Activated naive CD4-positive, alpha-beta T cell treated with anti-CD3 and anti-CD28 coated beads for 36 hours (primary cell): ENCODE measurements at places on chromosomes 1 and 21.

- DNase-seq: no peak
These were observed 948 bp downstream of the FBXO2 start for GRCh38 chr1:11653101-11653860.

GRCh38 chr1:24074196-24074595, 37.7 kb downstream of the MYOM3 start:
- no peak for DNase-seq

DNA sequence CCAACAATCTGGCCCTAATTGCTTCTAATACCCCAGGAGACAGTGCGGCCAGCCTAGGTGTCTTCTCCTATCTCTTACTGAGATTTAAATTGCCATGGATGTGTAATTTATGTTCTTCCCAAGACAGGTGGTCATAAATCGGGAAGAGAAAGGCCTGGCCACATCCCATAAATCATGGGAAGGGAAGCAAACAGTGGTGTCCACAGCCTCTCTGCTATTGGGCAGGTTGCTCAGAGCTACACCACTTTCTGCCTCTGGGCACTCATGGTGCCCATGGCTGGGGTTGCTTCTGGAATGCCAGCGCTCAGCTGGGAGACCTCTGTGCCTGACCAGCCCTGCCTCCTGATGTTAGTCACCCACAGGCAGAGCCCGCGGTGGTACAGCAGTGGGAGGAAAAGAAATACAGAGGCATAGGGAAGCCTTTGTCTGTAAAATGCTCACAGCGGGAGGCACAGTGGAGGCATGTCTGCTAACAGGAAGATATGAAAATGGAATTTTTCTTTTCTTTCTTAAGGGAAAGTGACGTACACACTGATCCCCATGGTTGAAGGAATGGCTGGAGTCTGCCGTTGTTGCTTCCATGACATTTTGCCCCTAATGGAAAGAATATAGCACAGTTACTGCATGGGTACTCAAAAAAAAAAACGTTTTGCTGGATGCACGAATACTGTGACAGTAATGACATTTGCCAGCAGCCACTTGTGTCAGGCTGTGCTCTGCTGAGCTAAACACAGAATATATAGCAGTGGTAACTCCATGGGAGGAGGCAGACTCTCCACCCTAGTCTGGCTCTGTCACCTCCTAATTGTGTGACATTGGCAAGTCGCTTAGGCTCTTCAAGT, 21.9 kb downstream of the MTARC1 start:
- no peak for DNase-seq

GRCh38 chr1:91553177-91553591, 52.5 kb downstream of the CDC7 start:
- DNase-seq: no peak

DNA sequence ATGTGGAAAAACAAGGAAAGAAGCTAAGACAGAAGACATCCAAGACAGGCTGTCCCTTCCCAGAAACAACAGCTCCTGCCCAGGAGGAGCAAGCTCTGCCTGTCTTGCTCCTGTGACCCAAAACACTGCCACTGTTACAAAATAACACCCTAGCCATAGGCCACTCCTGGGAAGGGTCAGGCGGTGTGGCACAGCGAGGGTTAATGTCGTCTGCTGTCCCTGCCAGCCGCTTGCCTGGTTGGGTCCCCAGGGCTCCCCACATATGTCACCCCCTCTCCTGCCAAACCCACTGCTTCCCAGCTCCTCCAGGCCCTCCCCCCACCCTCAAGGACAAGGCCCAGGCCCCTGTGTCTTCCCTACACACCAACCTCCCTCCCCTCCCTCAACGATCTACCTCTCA, 3.9 kb upstream of the NHLH1 start:
- no peak for DNase-seq

GRCh38 chr1:36369061-36369861, 16.5 kb downstream of the STK40 start:
- peak; percentile 93 for DNase-seq

- DNase-seq: peak; percentile 63
These were observed at the start of gene GIPC2 for GRCh38 chr1:78045926-78046778. GIPC2 (plus strand) TSS chr1:78045966; CDS start chr1:78046095, 129 bp downstream.

DNA sequence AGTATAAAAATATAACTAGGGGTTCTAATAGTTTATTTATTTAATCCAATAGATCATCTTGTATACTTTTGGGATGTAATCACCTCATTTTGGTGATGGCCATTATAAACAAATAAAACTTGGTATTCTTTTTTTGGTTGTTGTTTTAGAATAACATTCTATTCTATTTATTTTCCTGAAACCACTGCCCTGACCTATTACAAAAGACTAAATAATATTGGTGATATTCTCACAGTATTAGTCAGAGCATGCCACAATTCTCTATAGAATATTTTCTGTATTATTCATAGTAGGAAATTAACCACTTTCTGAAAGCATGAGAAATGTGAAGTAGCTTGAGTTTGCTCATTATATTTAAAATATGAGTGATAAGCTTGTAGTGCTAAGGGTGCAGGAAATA, 54.1 kb upstream of the LRRC7 start:
- DNase-seq: no peak

- no peak for DNase-seq
These were observed 2.0 kb downstream of the KDM4A start for GRCh38 chr1:43651902-43652301.
